ENCODE measurements at places on chromosomes 7 and 10.

DNA sequence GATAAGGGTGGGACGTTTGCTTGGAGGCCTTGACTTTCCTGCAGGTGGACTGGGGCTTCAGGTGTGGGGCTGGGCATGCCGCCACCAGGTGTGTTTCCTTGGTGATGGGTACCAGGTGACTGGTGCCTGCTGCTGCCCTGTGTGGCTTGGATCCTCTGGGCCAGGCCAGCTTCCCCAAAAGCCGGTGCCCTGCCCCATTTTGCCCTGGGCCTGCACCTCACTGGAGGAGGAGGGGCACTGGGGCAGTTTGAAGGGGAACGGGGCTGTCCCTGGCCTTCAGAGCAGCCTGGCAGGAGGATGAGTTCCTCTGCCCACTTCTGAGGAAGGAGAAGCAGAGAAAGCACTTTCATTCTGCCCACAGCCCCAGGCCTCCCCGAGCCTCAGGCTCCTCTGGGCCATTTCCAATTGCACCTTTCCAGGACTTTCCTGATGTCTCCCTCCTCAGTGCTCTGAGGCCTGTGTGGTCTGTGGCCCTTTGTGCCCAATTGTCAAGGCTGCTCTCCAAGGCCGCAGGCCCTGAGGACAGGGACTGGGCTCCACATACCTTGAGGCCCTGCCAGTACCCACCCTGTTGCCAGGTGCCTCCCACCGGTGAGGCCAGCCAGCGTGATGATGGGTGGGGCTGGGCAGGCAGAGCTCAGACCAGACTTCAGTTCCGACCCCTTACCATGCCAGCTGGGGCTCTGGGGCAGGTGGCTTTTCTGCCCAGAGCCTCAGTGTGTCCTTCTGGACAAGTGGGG, 25.3 kb upstream of the SMARCD3 start:
- DNase-seq, result no peak

DNA sequence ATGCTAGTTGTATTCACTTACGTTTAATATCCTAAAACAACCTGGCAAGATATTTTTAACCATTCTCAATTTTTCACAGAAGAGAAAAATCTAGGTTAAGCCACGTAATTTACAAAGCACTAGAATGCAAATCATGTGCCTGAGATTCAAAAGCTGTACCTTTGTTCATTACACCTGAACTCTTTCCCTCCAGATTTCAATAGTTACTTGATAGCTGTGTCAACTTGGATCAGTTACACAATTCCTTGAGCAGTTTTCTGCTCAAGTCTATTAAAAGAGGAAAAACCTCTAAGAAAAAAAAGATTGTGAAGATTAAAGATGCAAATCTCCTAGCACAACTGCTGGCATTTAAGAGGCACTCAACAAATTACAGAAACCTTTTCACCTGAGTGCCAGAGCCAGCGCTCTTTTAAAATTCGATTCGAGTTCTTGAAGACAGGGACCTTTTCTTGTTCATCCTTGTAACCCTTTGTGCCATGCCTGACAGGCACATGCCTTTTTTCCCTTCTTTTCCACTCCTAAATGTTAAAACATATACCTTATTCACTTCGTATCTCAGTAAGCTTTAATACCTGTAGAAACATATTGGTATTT, 886 bp downstream of the NSUN6 start:
- DNase-seq, result no peak

DNA sequence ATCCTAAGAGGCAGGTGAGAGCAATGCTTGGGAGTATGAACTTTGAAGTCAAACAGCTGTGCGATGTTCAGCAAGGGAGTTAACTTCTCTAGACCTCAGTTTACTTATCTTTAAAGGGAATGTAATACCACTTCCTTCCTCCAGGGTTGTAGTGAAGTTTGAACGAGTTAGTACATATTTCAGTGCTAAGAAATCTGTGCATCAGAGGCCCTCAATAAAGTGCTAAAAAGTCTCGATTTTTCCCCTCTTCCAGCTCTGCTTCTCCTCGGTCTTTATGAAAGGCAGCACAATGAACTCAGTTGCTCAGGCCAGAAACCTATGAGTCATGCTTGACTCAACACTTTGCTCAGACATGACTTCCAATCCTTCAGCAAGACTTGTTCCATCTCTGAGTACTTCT, 418.9 kb downstream of the MDFIC start:
- DNase-seq, result no peak

- DNase-seq, result no peak
Observed at GRCh38 chr10:4357911-4358310, 468.1 kb upstream of the AKR1E2 start.

DNA sequence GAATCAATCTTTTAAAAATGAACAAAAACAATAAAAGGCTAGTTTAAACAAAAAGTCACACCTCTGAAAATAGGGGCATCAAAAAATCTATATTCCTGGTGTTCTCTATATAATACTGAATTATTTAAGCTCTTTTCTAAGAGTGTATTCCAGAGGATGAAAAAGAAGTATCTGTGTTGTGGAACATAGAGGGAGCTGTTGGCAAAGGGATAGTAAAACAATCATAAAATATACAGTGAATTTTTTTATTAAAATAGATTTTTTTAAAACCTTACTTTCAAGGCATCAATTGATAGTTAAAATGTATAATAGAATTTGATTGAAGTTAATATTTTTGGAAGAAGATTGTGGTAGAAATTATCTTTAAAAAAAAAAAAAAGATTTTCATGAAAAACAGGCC, 1409.1 kb upstream of the CELF2 start:
- DNase-seq, result no peak

DNA sequence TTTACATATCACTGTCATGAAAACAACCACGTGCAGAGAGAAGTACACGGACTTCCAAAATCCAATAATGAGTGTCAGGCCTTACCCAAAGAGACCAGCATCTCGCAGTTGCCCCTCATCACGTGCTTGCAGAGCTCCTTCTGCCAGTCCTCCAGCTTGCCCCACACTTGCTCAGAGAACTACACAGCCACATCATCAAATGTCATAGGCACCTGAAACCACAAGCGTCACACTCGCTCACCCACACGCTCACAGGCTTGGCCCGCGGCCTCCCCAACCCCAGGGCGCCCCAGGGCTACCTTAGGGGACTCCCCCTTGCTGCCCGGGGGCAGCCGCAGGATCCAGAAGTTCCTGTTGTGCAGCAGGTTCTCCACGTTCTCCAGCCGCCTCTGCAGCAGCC, 123.4 kb upstream of the ZNF746 start:
- no peak for DNase-seq

GRCh38 chr10:77686650-77687417, 49.2 kb upstream of the KCNMA1 start:
- no peak for DNase-seq

DNA sequence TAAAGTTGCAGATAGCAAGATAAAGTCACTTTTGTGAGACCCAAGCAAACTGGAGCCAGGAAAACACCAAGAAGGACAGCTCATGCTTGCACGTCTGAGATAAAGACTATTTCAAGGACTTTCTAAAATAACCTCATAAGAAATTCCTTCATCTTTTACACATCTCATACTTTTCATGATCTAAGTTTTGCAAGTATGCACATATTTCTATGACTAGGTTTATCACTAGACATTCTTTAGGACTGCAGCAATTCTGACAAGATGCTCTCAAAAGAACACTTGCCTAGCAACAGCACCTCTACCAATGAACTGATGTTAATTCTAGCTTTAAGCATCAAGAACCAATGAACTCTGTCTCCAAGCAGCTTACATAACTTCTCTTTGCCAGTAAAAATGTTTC, 457.6 kb downstream of the SEMA3D start:
- no peak for DNase-seq

- no peak for DNase-seq
Observed at GRCh38 chr7:3210531-3210930, 90.5 kb upstream of the SDK1 start.

DNA sequence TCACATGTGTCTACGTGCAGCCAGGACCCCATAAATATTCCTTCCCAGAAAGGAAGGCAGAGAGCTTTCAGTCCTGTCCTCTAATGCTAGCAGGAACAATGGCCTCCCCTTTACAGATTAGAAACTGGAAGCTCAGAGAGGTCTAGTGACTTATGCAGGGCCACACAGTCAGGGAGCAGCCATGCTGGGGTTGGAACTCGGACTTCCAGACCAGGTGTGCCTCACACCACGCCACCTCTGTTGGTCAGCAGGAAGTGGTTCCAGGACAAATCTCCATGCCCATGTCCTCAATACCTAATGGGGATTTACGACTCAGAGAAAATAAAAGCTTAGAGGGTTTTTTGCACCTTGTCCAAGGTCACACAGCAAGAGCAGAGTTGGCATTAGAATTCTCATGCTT, 378.9 kb downstream of the RPS24 start:
- no peak for DNase-seq

- DNase-seq, result no peak
Observed at GRCh38 chr7:82405301-82405700, 38.3 kb downstream of the CACNA2D1 start.

DNA sequence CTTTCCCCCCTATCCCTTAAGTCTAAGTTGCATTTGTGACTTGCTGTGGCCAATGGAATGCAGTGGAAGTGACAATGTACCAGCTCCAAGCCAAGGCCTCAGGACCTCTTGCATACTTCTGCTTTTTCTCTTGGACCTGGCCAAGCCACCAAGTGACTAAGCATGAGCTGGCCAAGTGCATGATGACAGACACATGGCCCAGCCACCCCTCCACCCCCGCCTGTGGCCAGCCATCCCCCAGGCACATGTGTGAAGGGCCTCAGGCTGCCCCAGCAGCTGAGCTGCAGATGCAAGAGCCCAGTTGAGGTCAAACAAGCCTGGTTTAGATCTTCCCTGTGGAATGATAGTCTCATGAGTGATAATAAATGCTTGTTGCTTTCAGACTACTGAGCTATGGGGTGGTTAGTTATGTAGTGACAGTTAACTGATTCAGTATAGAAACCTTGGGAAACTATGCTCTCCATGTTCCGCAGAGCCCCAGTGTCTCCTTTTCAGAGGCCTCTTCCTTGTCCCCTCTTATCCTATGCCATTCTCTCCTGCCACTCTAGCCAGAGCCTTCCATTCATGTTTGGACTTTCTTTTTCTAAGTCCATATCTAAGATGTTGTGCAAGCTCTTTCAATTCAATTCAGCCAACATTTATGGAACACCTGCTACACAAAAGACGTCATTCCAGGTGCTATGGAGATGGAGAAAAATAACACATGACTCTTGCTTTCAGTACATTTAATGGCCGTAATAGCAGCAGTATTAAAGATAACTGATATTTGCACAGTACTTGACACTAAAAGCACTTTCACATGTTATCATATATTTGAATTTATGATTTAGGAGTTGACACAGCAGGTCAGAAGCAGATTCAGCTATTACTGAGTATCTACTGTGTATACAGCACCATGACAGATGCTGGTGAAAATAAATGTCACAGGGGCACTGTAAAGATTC, 55.5 kb upstream of the LOXL4 start:
- DNase-seq, result no peak

GRCh38 chr10:100736144-100736808, 9.1 kb upstream of the PAX2 start:
- no peak for DNase-seq

DNA sequence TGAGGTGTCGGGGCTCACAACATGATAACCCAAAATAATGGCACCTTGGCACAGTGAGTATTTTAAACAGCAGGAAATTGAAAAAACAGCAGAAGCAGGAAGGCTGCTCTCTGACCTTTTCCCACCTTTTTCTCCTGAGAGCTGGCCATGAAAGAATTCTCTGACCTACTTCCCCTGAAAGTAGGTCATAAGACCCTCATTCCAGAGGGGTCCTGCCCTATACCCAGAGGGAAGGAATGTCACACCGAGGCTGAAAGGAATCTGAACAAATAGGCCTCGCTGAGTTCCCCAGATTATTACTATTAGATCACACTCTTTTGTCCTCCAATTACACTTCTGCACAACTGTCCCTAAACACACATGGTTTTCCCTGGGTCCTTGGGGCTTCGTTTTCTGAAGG, 18.8 kb downstream of the CPVL start:
- no peak for DNase-seq

GRCh38 chr10:85168243-85168642, 839.9 kb downstream of the CCSER2 start:
- DNase-seq, result no peak

- no peak for DNase-seq
Observed at GRCh38 chr10:59831658-59832503, 74.5 kb downstream of the CCDC6 start.

DNA sequence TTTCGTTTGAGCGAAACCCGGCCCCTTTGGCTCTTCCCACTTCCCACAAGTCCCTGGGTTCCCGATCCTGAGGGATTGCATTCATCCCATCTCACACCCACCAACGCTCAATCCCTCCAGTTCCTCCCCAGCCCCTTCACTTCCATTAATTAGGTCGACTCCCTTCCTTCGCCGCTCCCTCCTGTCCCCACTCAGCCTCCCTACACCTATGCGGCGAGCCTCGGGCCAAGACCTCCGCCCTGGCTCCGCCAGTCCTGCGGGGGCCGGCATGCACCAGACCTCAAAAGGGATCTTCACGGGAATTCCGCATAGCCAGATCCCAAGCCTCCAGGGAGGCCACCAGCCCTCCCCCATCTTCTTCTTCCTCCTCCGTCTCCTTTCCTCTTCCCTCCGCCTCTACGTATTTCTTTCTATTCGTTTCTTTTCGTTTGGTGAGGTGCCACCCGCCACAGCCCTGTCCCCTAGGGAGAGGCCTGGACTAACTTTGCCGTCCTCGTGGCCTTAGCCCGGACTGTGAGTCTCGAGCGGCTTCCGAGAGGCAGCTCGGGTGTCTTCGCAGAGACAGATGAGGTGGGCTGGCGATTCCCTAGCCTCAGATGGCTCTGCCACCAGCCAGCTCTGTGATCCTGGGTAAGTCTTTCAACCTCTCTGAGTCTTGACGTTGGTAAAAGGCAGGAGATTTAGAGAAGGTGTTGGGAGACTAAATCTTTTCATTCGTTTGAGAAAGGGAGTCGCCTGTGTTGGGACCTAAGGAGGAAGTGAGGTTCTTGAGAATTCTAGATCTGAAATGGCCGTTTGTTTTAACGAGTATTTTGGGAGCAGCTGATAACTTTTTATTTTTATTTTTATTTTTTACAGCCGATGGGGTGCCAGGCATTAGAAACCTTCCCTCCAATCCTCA, 8.1 kb upstream of the LBX1 start:
- no peak for DNase-seq

GRCh38 chr10:16856092-16856491, 38.9 kb upstream of the RSU1 start:
- no peak for DNase-seq

GRCh38 chr10:73644767-73645166, 3.5 kb upstream of the MYOZ1 start:
- DNase-seq, result no peak

DNA sequence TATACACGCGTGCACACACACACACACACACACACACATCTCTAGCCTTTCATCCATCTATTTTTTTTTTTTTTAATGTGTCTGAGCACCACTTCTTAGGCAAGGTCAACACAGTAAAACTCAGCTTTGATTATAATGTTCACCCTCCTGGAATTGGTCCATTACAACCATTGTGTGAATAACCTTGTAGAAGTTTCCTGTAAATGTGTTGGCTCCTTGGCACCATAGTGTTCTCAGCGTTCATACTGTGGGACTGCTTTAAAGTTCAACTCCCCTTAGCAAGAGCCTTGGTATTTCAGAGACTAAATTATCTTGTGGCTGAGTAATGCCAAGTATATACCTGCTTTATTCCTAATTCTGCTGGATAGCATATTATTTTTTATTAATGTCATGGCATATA, 106.3 kb upstream of the PRPS1L1 start:
- DNase-seq, result no peak

GRCh38 chr10:132806110-132806509, 20.2 kb upstream of the NKX6-2 start:
- no peak for DNase-seq

Measured in cerebellar nuclear complex (tissue), 1 donor.